ENCODE measurements at places on chromosomes 1 and 21.

DNA sequence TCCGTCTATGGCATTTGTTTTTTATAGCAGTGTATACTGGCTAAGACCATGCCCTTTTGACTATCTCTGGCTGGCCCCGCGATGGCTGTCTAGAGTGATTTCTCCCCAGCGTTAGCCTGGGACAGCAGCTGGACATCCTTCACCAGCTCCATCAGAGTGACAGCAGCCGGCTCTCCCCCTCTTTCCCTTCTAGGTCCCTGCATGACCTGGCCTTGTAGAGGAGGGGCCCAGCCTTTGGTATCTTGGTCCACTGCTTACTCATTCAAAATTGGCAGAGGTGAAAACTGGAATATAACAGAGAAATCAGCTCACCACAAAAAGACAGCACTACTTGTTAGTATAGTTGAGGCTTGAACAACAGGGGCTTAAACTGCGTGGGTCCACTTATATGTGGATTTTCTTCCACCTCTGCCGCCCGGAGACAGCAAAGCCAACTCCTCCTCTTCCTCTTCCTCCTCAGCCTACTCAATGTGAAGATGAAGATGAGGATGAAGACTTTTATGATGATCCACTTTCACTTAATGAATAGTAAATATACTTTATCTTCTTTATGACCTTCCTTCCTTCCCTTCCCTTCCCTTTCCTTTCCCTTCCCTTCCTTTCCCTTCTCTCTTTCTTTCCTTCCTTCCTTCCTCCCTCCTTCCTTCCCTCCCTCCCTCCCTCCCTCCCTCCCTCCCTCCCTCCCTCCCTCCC, 29.4 kb upstream of the B3GALNT2 start:
- no peak for DNase-seq

GRCh38 chr1:193448682-193449461, 262.5 kb upstream of the B3GALT2 start:
- no peak for DNase-seq

- DNase-seq, result no peak
These were observed 21.8 kb upstream of the SDHB start for GRCh38 chr1:17075470-17076255.

GRCh38 chr1:222918801-222919477, 104.1 kb downstream of the DISP1 start:
- no peak for DNase-seq

DNA sequence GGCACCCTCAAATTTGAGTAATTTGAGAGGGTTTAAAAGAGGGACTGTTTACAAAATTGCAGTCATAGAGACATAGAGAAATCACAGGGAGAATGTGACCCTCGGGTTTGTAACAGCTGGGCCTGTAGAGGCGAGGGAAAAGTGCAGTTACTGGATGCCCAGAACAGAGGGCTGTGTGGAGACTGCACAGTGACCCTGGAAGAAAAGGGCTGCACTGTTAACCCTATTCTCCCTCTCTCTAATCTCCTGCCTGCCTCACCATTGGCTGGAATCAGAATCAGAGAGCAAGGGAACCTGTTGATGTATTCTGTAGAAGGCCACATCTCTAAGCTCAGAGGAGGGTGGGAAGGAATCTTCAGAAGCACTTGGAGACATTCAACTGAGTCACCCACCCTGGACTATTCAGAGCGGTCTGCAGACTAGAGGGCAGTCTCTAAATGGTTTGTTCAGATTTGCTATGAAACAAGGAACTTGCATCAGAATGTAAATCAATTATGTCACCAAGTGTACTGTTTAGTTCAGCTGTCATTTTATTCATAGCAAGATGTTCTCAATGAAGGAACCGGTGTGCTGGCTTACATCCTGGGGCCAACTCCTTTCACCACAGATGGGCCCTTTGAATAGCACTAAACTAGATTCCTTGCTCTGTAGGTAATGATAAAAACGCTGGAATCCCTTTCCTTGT, 132.2 kb upstream of the HOOK1 start:
- DNase-seq, result peak; percentile 44

GRCh38 chr1:67250051-67250653, 57.5 kb upstream of the IL12RB2 start:
- no peak for DNase-seq

DNA sequence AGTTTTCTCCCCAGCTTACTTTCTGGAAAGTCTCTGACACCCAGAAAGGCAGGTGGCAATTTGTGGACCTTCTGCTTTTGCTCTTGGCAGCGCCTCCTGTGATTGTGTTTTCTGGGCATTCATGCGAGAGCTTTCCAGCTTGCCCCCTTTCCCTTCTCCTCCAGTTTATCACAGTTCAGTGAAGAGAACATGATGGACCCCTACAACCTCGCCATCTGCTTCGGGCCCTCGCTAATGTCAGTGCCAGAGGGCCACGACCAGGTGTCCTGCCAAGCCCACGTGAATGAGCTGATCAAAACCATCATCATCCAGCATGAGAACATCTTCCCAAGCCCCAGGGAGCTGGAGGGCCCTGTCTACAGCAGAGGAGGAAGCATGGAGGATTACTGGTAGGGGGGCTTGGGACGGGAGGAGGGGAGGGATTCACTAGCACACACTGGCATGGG, 24.3 kb upstream of the IKBKE start:
- DNase-seq, result no peak

DNA sequence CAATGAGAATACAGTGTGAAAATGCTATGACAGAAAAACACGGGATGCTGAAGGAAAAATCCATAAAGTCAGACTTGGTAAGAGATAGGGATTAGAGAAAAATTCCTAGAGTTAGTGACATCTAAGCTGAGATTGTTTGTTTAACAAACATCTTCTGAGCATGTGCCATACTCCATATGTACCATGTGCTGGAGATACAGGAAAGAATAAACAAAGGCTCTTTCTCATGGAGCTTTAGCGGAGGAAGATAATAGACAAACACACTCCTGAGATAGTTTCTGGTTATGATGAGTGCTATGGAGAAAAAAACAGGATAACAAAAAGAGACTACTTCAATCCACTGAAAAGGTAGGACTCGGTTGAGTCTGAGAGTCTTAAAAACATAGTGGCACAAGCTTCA, 22.0 kb upstream of the AIM2 start:
- no peak for DNase-seq

DNA sequence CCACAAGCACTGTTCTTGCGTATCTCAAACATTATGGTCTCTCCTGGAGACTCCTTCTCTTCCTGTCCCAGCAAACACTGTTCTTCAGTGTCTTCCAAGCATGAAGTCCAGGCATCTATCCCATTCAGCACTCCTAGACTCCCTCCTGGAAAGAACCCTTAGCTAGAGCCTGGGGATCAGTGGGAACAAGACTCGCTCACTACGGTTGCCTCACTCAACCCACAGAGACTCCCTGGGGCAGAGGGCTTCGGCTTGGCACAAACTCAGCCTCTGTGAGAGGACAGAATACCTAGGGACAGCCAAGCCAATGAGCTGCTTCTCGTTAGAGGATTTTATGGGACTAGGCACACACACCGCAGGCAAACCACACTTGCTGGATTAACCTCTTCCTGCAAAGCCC, 86.5 kb upstream of the IPO9 start:
- DNase-seq, result peak; percentile 75

- no peak for DNase-seq
These were observed 35.7 kb downstream of the WNT3A start for GRCh38 chr1:228042508-228042907.

DNA sequence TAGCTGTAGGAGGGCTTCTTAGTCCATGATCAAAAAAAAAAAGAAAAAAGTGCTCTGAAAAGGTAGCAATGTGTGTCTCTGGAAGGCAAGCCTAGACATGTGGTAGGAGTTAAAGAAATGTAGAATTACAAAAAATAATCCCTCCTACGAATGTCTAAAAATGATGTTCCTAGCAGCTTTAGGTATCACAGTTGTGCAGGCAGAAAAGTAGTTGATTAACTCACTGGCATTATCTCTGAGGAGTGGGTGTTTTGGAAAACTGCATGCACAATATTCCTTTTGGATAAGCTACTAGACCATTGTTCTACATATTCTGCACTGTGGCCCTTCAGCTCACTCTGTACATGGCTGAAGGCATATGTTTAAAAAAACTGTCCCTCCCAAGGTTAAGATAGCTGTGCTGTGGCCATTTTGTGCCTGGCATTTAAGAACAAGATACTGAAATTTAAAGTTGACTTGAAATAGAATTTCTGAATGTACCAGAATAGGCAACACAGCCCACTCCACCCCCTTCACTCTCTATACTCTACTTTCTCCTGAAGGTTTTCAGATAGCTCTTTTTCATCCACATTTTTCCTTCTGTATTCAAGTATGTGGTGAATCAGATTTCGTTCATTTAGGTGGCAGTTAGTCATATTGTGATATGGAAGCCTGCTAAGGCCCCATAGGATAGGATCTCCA, 463.9 kb upstream of the LRRC7 start:
- no peak for DNase-seq

DNA sequence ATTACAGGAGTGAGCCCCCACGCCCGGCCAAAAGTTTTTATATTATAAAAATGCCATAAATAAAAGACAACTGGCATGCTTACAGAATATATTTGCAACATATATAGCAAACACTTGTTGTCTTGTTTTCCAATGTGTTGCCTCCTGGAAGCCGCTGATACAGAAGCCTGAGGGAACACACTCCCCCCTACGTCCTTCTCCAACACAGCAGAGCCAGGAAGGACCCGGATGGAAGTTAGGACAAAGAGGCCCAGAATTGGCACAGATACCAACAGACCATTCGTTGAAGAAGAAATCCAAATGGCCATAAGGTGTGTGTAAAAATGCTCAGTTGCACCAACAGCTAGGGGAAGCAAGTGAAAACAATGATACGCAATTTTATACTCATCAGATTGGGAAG, 1.3 kb upstream of the PLA2G5 start:
- DNase-seq, result no peak

- DNase-seq, result peak; percentile 4
These were observed 164.8 kb downstream of the PPIAL4G start for GRCh38 chr1:148318123-148318903.

DNA sequence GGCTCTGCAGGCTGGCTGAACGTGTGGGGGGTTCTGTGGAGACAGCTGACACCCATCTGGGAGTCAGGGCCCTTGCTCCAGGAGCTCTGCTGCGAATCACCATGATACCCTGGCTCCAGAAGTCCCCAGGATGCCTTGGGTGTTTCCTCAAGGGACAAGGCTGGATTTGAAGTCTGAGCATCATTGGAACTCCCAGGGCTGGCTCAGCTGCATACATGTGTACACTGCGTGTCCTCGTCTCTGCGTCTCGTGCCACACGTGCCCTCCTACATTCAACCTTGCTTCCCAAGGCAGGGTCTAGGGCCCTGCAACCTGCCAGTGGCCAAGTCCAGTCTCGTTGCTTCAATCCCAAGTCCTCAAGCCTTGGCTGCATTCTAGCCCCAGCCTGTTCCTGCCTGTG, 11.7 kb downstream of the CSF1 start:
- DNase-seq, result no peak

DNA sequence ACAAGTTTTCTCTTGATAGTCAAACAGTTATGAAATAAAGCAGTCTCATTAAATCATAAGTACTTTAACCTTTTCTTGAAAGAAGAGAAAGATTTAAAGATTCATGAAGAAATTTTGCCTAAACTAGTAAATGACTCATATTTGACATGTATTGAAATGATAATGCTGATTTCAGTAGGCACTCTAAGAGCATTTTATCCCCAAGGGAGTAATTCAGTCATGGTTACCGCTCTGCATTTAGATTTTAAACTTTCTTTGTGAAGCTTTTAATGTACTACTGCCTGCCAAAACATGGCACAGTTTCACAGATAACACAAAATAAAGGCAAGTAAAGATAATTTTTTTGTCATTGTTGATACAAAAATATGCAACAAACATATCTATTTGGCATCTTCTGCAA, 6.8 kb downstream of the USH2A start:
- no peak for DNase-seq

DNA sequence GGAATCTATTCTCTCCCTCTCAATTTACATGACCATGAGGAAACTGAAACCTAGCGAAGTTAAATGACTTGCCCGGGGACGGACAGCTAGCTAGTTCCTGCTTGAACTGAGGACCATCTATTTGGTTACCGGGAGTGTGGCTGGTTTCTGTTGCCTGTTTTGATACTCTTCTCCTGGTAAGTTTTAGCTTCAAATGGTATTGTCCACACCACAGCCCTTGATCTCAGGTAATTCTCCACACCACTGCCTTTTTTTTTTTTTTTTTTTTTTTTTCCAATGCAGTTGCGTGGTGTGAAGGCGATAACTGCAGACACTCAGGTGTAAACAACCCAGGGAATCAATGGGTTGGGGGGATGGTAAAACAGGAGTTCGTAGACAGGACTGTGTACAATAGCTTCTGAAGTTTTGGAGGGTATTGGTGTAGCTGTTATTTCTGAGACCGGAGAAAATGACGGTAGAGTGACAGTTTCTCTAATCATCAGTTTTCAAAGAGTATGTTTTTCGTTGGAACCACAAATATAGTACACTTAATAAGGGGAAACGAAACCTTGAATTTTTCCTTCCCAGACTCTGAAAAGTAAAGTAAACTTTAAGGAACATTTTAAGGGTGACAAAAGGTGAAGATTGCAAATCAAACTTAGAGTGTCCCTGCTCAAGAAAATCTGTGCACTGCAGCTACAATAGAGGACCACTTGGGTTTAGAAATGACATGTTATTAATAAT, 125.3 kb upstream of the CACYBP start:
- DNase-seq, result no peak

Data from fibroblast of villous mesenchyme (primary cell).